COR-L47 (cell line): ENCODE measurements at places on chromosomes 2 and 18.

GRCh38 chr2:125652280-125652679, 1003.7 kb upstream of the GYPC start:
- DNase-seq: no peak

GRCh38 chr2:192098814-192099491, 95.8 kb downstream of the TMEFF2 start:
- DNase-seq: no peak

- DNase-seq: no peak
Measured at GRCh38 chr2:196167666-196168065, 3.7 kb downstream of the STK17B start.

DNA sequence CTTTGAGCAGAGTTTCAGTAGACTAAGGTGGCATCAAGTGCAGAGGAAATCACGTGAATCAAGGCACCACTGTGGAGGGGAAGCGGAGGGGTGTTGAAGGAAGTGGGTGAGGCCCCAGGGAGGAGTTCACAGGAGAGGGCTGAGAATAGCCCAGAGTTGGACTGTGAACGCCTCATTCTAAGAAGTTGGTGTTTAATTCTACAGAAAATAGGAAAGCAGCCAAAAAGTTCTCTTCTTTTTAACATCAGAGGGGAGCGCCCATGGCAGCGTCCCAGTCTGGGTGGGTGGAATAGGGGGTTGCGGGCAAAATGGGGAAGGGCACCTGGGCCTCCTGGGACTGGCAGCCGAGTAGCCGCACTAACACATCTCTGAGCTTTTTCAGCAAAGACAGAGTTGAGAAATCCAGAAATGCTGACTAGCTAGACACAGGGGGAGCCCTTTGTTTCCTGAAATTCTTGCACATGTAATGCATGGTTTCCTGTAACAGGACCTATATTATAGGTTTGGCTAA, 97.0 kb downstream of the NEB start:
- DNase-seq: no peak

GRCh38 chr2:228509021-228509420, 327.5 kb upstream of the SPHKAP start:
- DNase-seq: no peak

- DNase-seq: no peak
Measured at GRCh38 chr2:240812721-240813120, 7.3 kb downstream of the KIF1A start.

DNA sequence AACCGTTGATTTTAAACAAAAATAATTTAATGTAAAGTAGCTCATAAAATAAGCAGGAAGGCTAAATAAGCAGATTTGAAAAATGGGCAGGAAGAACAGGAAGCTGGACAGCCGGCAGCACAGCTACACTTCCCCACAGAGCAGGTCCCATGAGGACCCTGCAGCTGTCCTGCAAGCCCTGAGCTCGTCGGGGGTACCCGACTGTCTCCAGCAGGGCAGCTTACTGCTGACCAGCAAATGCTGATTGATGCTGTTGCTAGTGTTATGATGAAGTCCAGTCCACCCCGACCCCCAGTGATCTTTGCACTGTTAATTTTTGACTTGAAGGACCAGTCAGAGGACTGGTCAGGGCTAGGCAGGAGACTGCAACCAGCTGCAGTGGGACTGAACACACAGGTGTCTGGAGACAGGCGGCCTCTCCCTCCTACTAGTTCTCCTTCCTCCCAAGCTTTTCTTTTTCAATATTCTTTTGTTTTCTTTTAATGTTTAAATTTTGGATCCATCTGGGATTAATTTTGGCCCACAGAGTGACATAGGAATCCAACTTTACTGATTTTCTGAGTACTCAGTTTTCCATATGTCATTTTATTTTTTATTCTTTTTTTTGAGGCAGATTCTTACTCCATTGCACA, 27.7 kb downstream of the POLE4 start:
- DNase-seq: no peak

DNA sequence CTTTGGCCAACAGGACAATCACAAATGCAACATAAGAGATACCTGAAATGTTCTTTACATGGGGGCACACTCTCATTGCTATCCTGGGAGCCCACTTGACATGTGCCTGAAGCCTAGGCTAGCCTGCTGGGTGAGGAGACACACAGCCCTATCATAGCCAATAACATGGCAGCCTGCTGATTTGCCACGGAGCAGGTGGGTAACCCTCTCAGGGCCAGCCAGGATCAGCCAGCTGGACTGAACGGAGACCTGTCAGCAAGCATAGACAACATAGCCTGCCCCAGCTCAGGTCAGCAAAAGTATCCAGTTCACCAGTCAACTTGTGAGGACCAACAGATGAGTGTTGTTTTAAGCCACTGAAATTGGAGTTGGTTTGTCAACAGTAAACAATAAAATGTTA, 566.5 kb downstream of the DCDC2C start:
- no peak for DNase-seq
